H4 (cell line): ENCODE measurements at places on chromosomes 7 and 10. TPM values are rescaled to one million over a fixed set of nuclear protein-coding genes. Genes with fewer than 3 reads are reported as not detected.

Gene STEAP4
- total RNA-seq: 0.02 and 0.06 TPM in 2 replicates

Gene CALCR
- not detected in 2 replicates for total RNA-seq

Gene SHTN1
- 6.3 and 9.3 TPM in 2 replicates for total RNA-seq

Gene NKX6-2
- total RNA-seq: not detected in 2 replicates

Gene LLCFC1
- not detected in 2 replicates for total RNA-seq

Gene CYP3A4
- not detected in 2 replicates for total RNA-seq

Gene SUN3
- total RNA-seq: 1.1 and 8.6 TPM in 2 replicates

Gene GPR22
- total RNA-seq: not detected in 2 replicates

Gene MEST
- 0.06 TPM in 1 of 2 replicates, not detected in the other for total RNA-seq

Gene NUTM2B
- 0.84 and 0.99 TPM in 2 replicates for total RNA-seq

Gene RPEL1
- 0.08 TPM in 1 of 2 replicates, not detected in the other for total RNA-seq

Gene PLXDC2
- total RNA-seq: 27.9 and 30.3 TPM in 2 replicates

DNA sequence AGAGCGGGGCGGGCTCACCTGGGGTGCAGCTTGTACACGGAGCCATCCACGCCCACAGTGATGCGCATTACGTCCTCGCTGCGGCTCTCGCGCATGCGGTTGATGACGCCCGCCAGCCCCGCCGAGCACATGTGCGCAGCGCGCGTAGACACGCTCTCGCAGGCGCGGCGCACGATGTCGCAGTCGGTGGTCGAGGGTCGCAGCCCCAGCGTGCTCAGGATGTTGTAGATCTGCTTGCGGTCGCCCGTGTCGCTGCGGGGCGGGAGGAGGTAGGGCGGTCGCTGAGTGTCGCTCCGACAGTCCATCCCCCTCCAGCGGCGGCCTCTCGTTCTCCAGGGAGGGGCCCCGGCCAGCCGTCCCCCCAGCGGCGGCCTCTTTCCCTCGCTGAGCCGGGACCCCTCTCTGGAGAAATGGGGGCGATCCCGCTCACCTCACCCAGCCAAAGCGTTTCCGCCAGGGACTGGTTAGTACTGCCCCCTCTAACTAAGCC lies 4.4 kb upstream of the MYL7 start:
- no peak for DNase-seq

DNA sequence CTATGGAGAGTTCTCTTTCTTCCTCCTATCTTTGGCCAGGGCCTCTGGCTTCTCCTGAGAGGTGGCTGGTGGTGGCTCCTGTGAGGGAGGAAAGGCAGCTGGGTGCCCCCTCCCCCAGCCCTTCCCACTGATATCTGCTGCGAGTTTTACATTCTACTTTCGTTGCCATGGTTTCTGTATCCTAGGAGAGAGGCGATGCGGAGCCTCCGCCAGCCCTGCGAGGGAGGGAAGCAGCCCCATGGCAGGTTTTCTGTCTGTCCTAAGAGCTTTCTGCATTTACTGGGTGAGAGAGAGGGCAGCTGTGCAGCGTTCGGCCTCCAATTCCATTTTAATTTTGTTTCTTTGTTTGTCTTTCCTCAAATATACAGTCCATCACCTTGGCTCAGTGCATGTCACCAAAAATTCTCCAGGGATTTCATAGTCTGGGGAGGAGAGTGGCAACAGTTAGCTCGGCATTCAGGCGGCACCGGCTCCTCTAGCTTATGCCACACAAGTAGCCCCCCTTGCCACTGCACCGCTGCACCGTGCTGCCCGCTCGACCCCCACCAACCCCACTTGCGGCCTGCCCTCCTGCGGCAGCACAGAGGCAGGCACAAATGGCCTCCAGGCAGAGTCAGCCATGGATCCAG lies 20.4 kb downstream of the DNAJB12 start:
- peak; percentile 50 for DNase-seq

DNA sequence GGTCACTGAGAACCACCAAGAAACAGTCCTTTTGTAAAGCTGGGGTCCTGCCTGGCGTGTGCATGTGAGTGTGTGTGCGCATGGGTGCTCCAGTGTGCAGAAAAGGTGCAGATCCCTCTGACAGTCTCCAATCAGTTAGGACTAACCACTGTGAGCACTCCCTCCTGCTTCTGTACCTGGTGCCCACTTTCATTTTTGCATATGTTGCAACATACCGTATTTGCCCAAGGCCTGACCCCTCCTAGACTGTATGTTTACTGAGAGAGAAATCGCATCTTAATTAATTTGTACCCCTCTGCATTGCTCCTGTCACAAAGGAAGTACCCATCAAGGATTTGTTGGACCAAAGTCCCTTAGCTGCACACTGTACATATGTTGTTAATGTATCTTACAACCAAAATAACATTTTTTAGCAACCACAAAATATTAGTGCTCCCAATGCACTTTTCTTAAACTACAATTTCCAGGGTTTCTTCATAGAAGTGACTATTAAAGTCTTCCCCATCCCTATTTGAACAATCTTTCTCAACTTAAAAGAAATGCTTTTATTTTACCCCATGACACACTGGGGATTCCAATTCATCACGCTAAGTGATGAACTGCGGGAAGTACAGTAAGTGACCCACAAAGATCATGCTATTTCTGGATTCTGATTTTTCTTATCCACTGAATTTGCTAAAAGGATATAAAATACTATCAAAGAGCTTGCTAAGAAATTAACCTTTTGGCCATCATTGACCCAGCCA lies 16.6 kb downstream of the PAXIP1 start:
- DNase-seq: no peak

DNA sequence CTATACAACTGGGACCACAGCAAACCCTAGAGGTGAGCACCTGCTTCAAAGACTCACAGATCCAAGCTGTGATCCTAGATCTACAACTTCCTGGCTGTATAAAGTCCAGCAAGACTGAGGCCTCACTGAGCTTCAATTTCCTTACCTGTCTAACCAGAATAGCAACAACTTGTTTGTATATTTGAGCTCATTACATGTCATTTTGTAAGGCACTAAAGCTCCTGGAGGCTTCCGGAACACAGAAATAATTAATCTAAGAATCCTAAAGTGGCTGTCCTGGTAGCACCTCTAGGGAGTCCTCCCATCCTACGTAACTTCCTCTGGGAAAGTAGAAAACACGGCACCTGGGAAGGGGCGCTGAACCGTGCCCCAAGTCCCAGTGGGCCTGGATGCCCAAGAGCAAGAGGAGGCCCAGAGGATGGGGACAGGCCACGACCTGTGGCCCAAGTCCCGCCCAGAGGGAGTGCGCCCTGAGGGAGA lies 39.4 kb downstream of the HK1 start:
- no peak for DNase-seq

DNA sequence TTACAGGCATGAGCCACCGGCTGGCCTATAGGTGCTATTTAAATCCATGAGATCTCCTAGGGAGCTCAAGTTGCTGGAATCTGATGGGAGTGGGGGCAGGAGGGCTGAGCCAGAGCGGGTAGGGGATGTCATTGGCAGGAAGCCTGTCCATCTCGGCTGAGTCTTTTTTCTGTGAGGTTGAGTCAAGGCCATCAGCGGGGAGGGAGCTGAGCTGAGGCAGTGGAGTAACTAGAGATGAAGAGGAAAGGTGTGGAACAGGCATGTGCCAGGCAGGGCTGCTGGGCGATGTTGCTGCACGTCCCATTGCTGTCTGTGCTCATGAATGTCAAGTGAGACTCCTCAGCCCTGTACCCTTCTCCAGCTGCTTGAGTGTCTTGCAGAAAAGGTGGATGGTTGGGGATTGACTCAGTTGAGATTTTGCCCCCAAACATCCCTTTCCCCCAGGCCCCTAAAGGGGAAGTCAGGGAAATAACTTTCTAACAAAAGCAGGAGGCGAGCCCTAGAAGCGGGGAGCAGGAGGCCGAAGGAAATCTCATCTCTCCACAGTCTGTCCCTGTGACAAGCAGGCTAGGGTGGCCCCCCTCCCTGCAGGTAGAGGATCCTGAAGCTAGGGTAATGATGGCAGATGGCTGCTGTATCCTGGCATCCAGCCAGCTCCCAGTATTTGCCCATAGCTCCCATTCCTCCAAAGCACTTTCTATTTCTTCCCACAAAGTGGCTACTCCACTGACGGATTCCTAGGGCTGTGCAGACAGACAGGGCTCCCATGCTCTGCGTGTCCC lies 5.4 kb downstream of the ATP6V1F start:
- DNase-seq: no peak

DNA sequence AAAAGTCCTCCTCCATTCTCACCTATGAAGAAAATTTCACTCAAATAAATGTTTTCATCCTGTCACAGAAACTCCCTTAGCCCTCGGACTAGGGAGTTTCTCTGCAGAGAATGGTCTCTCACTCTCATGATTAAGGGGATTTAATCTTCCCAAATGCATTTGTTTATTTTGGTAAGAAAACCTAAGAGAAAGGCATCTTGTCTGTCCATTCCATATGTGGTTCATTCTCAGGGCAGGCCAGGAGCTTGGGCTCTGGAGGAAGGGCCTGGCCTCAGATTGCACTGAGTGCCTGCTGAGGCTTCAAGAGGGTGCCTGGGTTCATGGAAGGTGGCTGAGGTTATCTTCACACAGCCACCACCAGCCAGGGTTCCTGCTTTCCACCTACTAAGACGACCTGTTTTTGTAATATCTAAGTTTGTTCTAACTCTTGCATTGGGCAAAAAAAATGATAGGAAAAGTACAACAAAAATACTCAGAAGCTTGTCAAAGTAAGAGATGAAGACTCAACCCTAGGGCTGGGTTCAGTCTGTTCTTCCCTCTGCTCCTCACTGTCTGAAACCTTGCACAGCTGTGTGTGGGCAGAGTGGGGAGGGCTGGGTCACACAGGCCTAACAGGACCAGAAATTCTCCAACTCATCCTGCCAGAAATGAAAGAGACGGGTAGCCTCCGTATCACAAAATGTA lies 186.7 kb downstream of the CXCL12 start:
- peak; percentile 30 for DNase-seq

DNA sequence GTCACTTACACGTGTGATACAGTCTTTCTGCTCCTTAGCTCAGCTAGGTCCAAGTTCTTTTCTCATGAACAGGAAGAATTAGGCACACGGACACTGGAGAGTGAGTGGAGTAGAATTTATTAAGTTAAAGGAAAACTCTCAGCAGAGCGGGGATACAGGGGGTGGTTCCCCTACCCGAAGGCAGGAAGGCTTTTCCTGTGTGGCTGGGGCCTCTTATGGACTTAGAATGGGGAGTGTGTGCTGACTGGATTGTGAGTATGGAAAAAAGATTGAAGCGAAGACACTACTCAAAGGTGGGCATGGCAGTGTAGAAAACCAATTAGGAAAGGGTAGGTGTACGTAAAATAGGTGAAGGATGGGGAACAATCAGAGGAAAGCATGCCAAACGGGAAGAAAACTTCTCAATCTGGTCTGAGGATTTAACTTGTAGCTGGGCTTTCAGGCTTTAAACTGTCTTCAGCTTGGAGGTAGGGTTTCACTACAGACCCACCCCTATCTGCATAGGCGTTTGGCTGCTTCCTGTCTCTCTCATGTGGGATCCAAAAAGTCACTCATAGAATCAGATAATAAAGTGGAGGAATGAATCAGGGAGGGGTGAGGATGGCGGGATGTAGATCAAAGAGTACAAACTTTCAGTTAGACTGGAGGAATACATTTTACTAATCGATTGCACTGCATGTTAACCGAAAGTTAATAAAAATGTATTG lies 104.2 kb downstream of the ANKRD7 start:
- no peak for DNase-seq

- peak; percentile 64 for DNase-seq
Measured at GRCh38 chr7:135169141-135169963, 1.2 kb downstream of the CYREN start.

DNA sequence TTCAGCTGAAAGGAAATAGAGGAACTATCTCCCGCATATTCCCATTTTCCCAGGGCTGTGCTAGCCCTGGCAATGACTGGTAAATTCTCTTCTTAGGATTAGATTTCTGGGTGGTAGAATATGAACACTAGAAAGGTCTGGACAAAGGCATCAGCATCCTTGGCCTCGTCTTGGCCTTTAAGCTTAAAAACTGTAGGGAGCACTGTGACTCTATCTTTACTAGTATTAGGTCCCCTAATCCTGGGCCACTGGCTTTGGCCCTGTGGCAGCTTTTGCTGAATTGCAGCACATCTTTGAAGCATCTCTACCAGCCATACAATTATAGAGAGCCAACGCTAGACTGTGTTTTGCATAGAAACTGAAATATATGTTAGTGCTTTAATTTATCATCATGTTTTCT lies 41.5 kb upstream of the EBLN1 start:
- no peak for DNase-seq

GRCh38 chr7:749140-749551 lies 22.1 kb upstream of the PRKAR1B start:
- DNase-seq: no peak
